ENCODE measurements at places on chromosomes 6 and 20. TPM values are rescaled to one million over a fixed set of nuclear protein-coding genes. Genes with fewer than 3 reads are reported as not detected.

PNPLA1 gene
- polyA plus RNA-seq: 0.04 TPM

MACROD2 gene
- polyA plus RNA-seq: 0.64 TPM

MAS1L gene
- not detected for polyA plus RNA-seq

KCNK17 gene
- 0.24 TPM for polyA plus RNA-seq

FANCE gene
- 4.6 TPM for polyA plus RNA-seq
